ENCODE measurements at places on chromosomes 6 and 20. TPM values are rescaled to one million over a fixed set of nuclear protein-coding genes. Genes with fewer than 3 reads are reported as not detected.
A peak's percentile ranks its signal among the peaks of the same experiment; 100 is the strongest.

- no peaks in the 10 kb centered on the region for H3K36me3 ChIP-seq
- no peak overlapping the region for H3K27ac ChIP-seq
- no peak for DNase-seq
- no peak overlapping the region for H3K4me3 ChIP-seq
- no peaks in the 10 kb centered on the region for H3K27me3 ChIP-seq
- no peaks in the 10 kb centered on the region for H3K4me1 ChIP-seq
Measured at GRCh38 chr20:12306107-12306506, 388.4 kb downstream of the BTBD3 start.

- no peak for DNase-seq
- no peak overlapping the region for H3K27ac ChIP-seq
- no peak overlapping the region for H3K4me3 ChIP-seq
- H3K27me3 ChIP-seq, result no peaks in the 10 kb centered on the region
Measured at GRCh38 chr6:158383542-158383941, 71.3 kb downstream of the TULP4 start.

- no peak for DNase-seq
- H3K4me3 ChIP-seq, result no peak overlapping the region
- H3K27ac ChIP-seq, result no peak overlapping the region
- H3K36me3 ChIP-seq, result no peaks in the 10 kb centered on the region
Measured at GRCh38 chr6:14398953-14399352, 281.4 kb downstream of the CD83 start.

DNA sequence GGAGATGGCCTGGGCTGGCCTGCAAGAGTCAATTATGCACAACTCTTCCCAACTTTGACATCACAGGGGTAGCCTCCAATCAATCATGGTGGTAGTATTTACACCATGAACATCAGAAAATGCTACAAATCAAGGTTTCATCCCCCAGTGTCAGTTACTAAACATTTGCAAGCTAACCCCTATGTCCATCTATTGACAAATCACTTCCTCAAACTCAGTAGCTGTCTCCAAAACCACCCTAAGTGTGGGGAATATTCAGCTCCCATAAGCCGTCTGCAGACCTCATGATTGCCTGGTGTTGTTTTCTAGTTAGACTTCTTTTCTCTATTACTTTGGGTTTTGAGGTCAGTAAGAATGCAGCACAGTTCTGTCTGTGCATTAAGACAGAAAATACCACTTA is 200.8 kb upstream of the RIN2 start:
- no peak overlapping the region for H3K27ac ChIP-seq
- H3K4me1 ChIP-seq, result no peaks in the 10 kb centered on the region
- no peaks in the 10 kb centered on the region for H3K36me3 ChIP-seq
- no peak overlapping the region for H3K4me3 ChIP-seq
- H3K27me3 ChIP-seq, result no peaks in the 10 kb centered on the region

GRCh38 chr20:44542890-44543289 is 21.0 kb upstream of the SERINC3 start:
- no peak overlapping the region for H3K4me3 ChIP-seq
- no peak for DNase-seq
- H3K27me3 ChIP-seq, result no peaks in the 10 kb centered on the region
- H3K4me1 ChIP-seq, result no peaks in the 10 kb centered on the region

GRCh38 chr6:148881593-148882311 is 134.9 kb downstream of the UST start:
- H3K27ac ChIP-seq, result no peak overlapping the region
- H3K27me3 ChIP-seq, result no peaks in the 10 kb centered on the region
- H3K4me3 ChIP-seq, result no peak overlapping the region

- no peaks in the 10 kb centered on the region for H3K36me3 ChIP-seq
- no peak overlapping the region for H3K4me3 ChIP-seq
- H3K4me1 ChIP-seq, result no peaks in the 10 kb centered on the region
- H3K27ac ChIP-seq, result no peak overlapping the region
- H3K27me3 ChIP-seq, result no peaks in the 10 kb centered on the region
- no peak for DNase-seq
Measured at GRCh38 chr6:133380723-133381122, 139.6 kb downstream of the EYA4 start.

GRCh38 chr6:105178110-105178509 is 1.7 kb downstream of the POPDC3 start:
- H3K4me1 ChIP-seq, result no peaks in the 10 kb centered on the region
- DNase-seq, result no peak
- no peak overlapping the region for H3K4me3 ChIP-seq
- H3K27ac ChIP-seq, result no peak overlapping the region

DNA sequence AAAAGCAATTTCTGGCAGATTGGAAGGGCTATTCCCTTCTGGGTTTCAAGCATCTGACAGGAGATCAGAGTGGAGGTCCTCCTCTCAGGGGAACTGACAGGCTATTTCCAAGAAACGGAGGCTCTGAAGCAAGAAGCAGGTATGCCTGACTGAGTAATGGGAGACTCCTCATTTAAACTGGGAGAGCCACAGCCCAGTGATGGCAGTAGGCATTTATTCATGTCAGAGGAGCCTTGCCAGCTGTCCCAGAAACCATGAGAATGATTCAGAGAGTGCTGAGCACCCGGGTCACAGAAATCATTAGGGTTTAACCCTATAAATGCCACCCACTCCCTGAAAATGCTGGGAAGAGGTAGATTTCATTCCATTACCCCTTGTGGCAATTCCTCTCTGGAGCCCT is 247.5 kb upstream of the RNF217 start:
- DNase-seq, result no peak
- H3K4me3 ChIP-seq, result no peak overlapping the region
- no peaks in the 10 kb centered on the region for H3K4me1 ChIP-seq
- no peaks in the 10 kb centered on the region for H3K27me3 ChIP-seq
- no peak overlapping the region for H3K27ac ChIP-seq
- H3K36me3 ChIP-seq, result no peaks in the 10 kb centered on the region

DNA sequence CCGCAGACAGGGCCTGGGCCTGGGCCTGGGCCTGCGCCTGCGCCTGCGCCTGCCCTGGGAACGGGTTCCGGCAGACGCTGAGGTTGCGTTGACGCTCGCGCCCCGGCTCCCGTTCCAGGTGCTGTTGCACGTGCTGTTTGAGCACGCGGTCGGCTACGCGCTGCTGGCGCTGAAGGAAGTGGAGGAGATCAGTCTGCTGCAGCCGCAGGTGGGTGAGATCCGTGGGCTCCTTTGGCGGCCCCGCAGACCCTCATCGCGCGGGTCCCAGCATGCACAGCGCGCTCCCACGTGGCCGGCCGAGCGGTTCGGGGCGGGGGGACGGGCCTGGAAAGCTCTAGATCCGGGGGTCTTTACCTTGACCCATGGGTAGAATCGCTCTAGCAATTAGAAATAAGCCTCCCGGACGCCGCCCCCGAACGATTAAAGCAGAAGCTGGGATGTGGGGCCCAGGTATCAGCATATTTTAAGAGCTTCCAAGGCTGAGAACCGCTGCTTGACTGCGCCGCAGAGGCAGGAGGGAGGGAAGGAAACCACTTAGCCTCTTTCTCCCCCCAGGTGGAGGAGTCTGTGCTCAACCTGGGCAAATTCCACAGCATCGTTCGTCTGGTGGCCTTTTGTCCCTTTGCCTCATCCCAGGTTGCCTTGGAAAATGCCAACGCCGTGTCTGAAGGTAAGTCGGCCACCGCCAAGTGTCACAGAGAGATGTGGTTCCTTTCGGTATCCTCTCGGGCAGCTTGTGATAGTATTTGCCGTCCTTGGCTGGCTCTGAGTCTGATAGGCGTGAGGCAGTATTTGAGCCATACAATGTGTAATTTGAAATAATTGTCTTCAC is 508 bp downstream of the NOP56 start:
- H3K4me1 ChIP-seq, result peaks cover 31% of the 10 kb centered on the region
- DNase-seq, result no peak
- peaks cover 41% of the 10 kb centered on the region for H3K36me3 ChIP-seq
- no peaks in the 10 kb centered on the region for H3K27me3 ChIP-seq
- peak overlapping the region; percentile 80 for H3K27ac ChIP-seq

DNA sequence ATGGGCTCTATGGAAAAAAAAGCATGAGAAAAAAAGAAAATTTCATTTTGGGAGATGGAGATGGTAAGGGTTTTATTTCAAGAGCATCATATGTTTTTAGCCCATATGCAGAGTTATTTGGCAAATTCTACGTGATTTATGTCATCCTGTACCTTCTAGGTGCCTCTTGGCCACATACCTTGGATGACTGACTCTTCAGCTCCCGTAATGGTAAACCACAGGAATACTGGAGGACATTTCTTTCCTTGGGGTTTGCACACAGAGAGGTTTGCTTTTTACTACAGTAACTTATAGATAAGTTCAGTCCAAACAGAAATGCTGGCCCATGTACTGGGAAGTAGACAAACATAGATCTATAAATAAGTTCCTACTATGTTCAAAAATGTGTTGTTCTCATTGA is 132.2 kb downstream of the SH3BGRL2 start:
- no peaks in the 10 kb centered on the region for H3K4me1 ChIP-seq
- no peak for DNase-seq
- H3K27ac ChIP-seq, result no peak overlapping the region
- H3K36me3 ChIP-seq, result no peaks in the 10 kb centered on the region

- H3K36me3 ChIP-seq, result no peaks in the 10 kb centered on the region
- peaks cover 12% of the 10 kb centered on the region for H3K27me3 ChIP-seq
- no peaks in the 10 kb centered on the region for H3K4me1 ChIP-seq
- no peak within 1 kb of the TSS for H3K27ac ChIP-seq
Measured at GRCh38 chr20:610130-611046, at the start of gene TCF15. Gene TCF15 (minus strand): TSS chr20:610309. CDS start chr20:610237, 72 bp downstream.

DNA sequence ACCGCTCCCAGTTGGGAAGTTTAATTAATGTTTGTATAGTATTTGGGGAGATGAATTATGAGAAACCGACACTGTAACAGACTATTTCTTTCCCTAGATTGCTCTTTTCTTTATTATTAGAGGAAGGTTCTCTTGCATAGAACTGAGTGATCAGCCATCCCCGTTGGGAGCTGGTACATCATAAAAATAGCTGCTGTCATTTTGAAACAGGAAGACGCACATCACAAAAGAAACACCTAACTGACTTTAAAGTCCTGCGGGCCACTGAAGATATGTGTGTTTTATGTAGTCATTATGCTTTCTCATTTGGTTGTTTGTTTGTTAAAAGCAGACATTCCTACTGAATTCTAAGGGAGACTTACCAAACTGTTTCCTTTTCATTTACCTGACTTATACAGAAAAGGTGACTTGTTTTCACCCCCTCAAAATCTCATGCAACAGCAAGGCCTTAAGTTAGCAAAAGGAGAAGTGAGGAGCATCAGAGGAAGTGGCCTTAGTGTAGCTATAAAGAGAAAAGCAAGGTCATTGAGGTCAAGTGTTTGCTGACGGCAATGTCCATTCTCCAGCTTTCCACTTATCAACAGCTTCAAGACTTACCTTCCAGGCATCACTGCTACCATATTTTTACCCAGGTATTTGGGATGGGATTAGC is 91.0 kb downstream of the PKHD1 start:
- no peak overlapping the region for H3K4me3 ChIP-seq
- H3K27ac ChIP-seq, result no peak overlapping the region
- DNase-seq, result no peak
- H3K4me1 ChIP-seq, result no peaks in the 10 kb centered on the region
- no peaks in the 10 kb centered on the region for H3K36me3 ChIP-seq
- no peaks in the 10 kb centered on the region for H3K27me3 ChIP-seq

DNA sequence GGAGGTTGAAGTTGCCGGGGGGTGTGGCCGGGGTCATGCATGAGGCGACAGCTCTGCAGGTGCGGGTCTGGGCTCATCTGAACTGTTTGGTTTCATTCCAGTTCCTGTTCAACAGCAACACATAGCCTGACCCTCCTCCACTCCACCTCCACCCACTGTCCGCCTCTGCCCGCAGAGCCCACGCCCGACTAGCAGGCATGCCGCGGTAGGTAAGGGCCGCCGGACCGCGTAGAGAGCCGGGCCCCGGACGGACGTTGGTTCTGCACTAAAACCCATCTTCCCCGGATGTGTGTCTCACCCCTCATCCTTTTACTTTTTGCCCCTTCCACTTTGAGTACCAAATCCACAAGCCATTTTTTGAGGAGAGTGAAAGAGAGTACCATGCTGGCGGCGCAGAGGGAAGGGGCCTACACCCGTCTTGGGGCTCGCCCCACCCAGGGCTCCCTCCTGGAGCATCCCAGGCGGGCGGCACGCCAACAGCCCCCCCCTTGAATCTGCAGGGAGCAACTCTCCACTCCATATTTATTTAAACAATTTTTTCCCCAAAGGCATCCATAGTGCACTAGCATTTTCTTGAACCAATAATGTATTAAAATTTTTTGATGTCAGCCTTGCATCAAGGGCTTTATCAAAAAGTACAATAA is 72.5 kb downstream of the PTPN1 start:
- DNase-seq, result no peak
- H3K4me3 ChIP-seq, result no peak overlapping the region
- peaks cover 87% of the 10 kb centered on the region for H3K36me3 ChIP-seq
- no peak overlapping the region for H3K27ac ChIP-seq
- H3K27me3 ChIP-seq, result no peaks in the 10 kb centered on the region

DNA sequence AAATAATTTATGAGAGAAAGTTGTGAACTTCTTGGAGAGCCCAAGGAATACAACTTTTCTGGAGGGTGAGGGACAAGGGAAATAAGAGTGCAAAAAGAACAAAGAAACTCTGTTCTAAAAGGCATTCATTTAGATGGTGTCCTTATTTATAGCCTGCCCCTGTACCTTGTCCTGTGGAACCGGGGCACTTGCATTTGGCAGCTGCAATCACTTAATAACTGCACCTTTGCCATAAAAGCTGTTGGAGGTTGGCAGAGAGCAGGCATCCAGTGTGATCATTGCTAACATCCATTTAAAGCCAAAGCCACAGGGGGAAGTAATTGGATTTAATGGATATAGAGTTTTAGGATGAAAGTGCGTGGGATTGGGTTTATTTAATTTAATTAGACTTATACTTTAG is 50.8 kb upstream of the SGK1 start:
- no peak for DNase-seq
- no peaks in the 10 kb centered on the region for H3K27me3 ChIP-seq
- H3K4me3 ChIP-seq, result no peak overlapping the region
- H3K4me1 ChIP-seq, result peaks cover 18% of the 10 kb centered on the region
- no peak overlapping the region for H3K27ac ChIP-seq
- no peaks in the 10 kb centered on the region for H3K36me3 ChIP-seq

GRCh38 chr6:169082817-169083507 is 170.7 kb downstream of the THBS2 start:
- no peak overlapping the region for H3K4me3 ChIP-seq
- no peak overlapping the region for H3K27ac ChIP-seq
- DNase-seq, result no peak
- H3K4me1 ChIP-seq, result no peaks in the 10 kb centered on the region
- H3K27me3 ChIP-seq, result no peaks in the 10 kb centered on the region

GRCh38 chr20:61895686-61896057 is 170.0 kb downstream of the TAF4 start:
- H3K27me3 ChIP-seq, result no peaks in the 10 kb centered on the region
- DNase-seq, result no peak
- no peaks in the 10 kb centered on the region for H3K4me1 ChIP-seq
- H3K27ac ChIP-seq, result no peak overlapping the region
- H3K4me3 ChIP-seq, result no peak overlapping the region
- H3K36me3 ChIP-seq, result no peaks in the 10 kb centered on the region

Gene PAQR8
- 36.4 TPM for total RNA-seq

Gene NKX2-2
- total RNA-seq, result not detected

Gene PKIB
- 0.67 TPM for total RNA-seq

Gene DEFB121
- not detected for total RNA-seq

Gene TBX18
- total RNA-seq, result not detected

Gene PHIP
- total RNA-seq, result 45.2 TPM

Gene MUC21
- not detected for total RNA-seq

Gene PHF1
- 220 TPM for total RNA-seq

Gene TNXB
- 22.4 TPM for total RNA-seq

Gene DPPA5
- not detected for total RNA-seq
